ENCODE measurements at places on chromosomes 16 and 17.

DNA sequence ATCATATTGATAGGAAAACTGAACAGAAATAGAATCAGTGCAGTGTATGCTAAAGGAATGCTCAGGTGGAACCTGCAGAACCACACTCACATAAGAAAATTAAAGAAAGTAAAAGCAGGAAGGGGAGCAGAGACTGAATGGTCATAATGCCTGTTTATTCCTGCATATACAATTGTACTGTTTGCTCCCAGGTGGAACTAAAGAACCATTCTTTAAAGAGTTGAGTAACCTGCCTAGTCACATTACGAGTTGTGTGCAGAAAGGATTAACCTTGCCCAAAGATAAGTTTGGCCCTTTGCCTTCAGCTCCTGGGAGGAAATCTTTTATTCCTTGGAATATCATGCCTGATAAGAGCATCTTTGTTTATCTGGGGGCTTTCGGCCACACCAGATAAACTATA is 434.7 kb downstream of the KIF2B start:
- no peak for DNase-seq

DNA sequence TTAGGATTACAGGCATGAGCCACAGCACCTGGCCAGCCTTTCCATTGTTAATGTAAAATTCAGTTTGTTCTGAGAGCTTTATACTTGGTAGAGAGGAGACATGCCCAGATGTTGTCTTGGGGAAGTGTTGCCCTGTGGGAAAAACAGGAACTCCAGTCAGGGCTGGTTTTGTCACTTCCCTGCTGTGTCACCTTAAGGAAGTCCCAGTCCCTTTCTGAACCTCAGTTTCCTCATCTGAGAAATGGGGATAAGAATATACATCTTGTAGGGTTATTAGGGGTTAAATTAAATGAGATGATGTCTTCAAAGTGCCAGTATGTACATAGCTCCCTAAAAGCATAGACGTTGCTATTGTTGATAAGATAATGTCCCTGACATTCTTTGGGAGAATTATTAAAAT is 25.3 kb downstream of the CLEC16A start:
- no peak for DNase-seq

DNA sequence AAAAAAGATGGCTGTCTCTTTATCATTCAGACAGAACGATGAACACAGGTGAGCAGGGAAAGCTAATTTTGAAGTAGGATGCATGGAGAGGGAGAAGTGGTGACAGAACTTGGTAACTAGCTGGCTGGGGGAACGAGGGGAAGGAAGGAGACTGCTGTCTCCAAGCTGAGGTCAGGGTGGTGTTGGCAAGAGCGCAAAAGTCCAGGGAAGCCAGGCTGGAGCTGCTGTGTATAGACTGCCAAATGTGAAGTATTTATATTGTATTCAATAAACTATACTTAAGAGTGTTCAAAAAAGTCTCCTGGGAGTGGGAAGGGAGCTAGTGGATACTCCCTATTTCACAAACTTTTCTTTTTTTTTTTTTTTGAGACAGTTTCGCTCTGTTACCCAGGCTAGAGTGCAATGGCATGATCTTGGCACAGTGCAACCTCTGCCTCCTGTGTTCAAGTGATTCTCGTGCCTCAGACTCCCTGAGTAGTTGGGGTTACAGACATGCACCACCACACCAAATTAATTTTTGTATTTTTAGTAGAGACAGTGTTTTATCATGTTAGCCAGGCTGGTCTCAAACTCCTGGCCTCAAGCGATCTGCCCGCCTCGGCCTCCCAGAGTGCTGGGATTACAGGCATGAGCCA is 8.2 kb downstream of the TMEM106A start:
- peak; percentile 9 for DNase-seq

GRCh38 chr17:42832934-42833766 is at the start of gene PSME3:
PSME3 (plus strand) TSS chr17:42833397; CDS start chr17:42833632, 235 bp downstream.
- peak; percentile 90 for DNase-seq

GRCh38 chr17:32323046-32323445 is 18.9 kb downstream of the C17orf75 start:
- no peak for DNase-seq

- DNase-seq: peak; percentile 74
These were observed 2.9 kb downstream of the GNAO1 start for GRCh38 chr16:56193951-56194726.

- DNase-seq: no peak
These were observed 86.0 kb upstream of the TNRC6A start for GRCh38 chr16:24643489-24643888.

- DNase-seq: no peak
These were observed 3.7 kb downstream of the VEZF1 start for GRCh38 chr17:57984261-57984890.

GRCh38 chr16:85512808-85513115 is 100.4 kb upstream of the GSE1 start:
- DNase-seq: no peak

- DNase-seq: no peak
These were observed 113.8 kb upstream of the SMURF2 start for GRCh38 chr17:64775701-64776570.

DNA sequence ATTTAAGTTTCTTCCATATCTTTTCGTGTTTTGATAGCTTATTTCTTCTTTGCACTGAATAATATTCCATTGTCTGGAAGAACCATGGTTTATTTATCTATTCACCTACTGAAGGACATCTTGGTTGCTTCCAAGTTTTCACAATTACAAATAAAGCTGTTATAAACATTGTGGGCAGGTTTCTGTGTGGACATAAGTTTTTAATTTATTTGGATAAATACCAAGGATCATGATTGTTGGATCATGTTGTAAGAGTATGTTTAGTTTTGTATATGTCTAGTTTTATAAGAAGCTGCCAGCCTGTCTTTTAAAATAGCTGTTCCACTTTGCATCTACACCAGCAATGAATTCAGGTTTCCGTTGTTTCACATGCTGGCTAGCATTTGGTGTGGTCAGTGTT is 339.4 kb downstream of the CDH11 start:
- DNase-seq: no peak

DNA sequence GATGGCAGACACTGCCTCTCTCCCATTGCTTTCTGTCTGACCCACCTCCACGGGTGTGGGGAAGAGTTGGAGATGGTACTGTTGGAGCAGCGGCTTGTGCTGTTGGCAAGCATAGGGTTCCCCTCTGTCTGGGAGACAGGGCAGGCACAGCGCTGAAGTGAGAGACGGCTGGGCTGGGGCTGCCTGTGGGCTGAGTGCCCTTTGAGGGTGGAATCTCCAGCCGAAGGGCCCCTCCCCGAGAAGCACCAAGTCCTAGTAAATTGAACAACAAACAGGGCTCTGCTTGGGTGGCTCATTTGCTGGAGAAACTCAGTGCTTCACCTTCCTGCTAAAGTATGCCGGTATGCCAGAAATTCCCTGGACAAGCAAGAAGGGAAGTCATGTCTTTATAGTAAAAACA is 79.7 kb downstream of the KSR1 start:
- DNase-seq: no peak

- DNase-seq: peak; percentile 18
These were observed 66.6 kb downstream of the SIAH1 start for GRCh38 chr16:48318630-48319029.

GRCh38 chr17:51611585-51611984 is 351.2 kb downstream of the UTP18 start:
- DNase-seq: no peak

- peak; percentile 82 for DNase-seq
These were observed 1.4 kb downstream of the PRAC2 start for GRCh38 chr17:48724251-48725003.

DNA sequence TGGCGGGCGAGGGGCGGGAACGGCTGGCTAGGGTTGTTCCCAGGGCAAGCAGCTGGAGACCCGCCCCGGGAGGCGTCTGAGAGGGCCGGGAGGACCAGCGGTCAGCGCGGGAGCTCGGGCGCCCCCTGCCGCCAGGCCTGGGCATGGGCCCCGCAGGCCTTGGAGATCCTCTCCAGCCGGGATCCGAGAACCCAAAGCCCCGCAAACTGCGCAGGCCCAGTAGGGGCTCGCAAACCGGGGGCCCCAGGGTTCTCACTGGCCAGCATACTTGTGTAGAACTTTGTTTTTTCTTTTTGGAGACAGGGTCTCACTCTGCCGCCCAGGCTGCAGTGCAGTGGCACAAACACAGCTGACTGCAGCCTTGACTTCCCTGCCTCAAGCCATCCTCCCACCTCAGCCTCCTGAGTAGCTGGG is 20.8 kb upstream of the ZNF423 start:
- DNase-seq: peak; percentile 69
